ENCODE measurements at places on chromosomes 5 and 9.

DNA sequence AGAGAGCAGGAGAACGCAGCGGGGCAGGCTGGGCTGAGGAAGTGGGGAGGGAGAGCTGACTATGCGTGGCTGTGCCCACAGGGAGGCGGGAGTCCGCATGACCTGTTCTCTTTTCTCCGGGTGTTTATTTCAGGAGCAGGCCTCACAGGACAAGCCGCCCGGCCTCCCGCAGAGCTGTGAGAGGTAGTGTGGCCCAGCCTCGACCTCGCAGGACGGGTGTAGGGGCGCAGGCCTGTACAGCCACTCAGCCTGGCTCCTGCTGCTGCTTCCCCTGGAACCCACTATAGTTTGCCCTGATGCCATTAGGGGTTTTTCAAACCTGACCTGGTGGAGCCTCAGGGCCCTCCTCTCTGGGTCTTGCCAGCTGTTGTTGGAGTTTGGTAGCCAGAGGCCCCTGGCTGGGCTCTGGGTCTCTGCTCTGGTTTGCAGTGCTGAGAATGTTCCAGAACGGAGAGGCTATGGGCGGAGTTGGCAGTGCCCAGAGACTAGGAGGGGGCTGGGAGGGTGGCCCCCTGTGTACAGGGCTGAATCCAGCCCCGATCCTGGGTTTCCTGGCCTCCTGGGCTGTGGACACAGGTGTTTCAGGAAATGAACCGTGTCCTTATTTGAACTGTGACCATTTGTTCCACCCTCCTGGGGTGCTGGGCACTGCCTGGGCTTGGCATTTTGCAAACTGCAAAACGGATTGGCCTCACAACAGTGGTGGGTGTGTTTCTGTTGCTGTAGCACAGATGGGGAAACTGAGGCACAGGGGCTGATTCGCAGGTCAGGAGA is 78.8 kb downstream of the WNK2 start:
- DNase-seq = no peak

DNA sequence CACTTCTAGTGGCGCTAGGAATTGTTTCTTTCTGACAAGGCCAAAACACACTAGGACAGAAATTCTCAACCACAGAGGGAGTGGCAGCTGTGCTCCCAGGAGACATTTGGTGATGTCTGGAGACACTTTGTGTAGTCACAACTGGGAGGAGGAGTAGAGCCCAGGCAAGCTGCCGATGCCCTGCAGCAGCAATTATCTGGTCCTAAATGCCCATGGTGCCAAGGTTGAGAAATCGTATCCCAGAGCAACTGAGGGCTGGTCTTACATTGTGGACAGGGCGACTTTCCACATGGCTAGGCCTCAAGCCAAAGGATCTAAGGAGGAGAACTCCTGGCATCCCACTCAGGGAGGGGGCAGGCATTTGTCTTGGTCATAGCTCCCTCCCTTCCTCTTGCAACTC is 259.9 kb downstream of the GADD45G start:
- DNase-seq = no peak

GRCh38 chr5:759111-759751 is 25.3 kb downstream of the ZDHHC11B start:
- no peak for DNase-seq

- DNase-seq = no peak
These were observed 159.9 kb downstream of the PPP2R2B start for GRCh38 chr5:146718609-146719008.

GRCh38 chr9:73816905-73817304 is 665.2 kb downstream of the ANXA1 start:
- DNase-seq = no peak

DNA sequence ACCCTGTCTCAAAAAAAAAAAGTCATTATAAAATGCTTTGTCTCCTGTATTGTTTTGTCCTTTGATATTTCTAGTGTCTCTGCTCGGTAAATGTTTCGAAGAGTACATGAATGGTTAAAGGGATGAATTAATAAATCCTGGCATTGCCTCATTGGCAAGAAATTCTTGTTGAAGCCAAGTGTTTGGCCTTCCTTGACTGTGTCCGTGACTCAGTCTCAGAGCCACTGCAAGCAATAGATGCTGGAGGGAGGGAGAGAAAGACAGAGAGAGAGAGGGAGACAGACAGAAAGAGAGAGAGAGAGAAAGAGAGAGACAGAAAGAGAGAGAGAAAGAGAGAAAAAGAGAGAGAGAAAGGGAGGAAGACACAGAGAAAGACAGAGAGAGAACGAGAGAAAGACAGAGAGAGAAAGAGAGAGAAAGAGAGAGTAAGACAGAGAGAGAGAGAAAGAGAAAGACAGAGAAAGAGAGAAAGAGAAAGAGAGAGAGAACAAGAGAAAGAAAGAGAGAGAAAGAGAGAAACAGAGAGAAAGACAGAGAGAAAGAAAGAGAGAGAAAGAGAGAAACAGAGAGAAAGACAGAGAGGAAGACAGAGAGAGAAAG is 72.5 kb upstream of the RXRA start:
- no peak for DNase-seq

DNA sequence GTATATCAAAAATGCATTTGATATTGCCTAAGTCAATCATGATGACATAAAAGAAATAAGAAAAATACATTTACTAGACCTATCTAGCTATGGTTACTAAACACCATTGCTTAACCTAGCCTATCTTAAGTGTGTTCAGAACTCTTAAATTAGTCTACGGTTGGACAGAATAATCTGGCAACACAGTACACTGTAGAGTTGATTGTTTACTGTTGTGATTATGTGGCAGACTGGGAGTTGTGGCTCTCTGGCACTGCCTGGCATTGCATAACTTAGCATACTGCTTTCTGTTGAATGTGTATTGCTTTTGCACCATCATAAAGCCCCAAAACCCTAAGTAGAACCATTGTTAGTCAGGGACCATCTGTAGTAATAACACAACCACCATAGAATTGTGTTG is 21.2 kb upstream of the ZFAND5 start:
- DNase-seq = no peak

GRCh38 chr5:151223447-151224264 is at the start of gene CCDC69:
Gene CCDC69, minus strand, starts transcription at chr5:151224092. Its CDS starts 122 bp downstream, at chr5:151223970.
- no peak for DNase-seq

GRCh38 chr5:132877938-132878337 is 4.5 kb downstream of the LEAP2 start:
- no peak for DNase-seq

DNA sequence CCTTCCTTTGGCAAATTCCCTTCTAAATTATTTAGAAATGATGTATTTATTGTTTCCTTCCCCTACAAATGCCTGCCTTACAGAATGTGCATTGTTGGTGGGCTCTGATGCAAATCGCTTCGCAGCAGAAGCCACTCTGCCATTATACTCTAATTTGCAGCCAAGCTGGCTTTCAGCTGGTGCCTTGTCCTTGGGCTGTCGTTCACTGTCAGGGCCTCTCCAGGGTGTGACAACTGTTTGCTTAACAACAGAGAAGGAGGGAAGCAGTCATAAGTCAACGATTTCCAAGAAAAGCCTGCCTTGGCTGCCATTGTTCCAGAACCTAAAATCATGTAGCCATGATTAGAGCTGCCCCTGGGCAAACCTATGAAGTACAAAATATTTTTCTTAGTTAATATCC is 260.1 kb upstream of the RGMB start:
- DNase-seq = no peak

GRCh38 chr9:118364266-118365106 is 660.3 kb downstream of the TLR4 start:
- no peak for DNase-seq

GRCh38 chr9:2241836-2242741 is 226.9 kb downstream of the SMARCA2 start:
- peak; percentile 67 for DNase-seq

DNA sequence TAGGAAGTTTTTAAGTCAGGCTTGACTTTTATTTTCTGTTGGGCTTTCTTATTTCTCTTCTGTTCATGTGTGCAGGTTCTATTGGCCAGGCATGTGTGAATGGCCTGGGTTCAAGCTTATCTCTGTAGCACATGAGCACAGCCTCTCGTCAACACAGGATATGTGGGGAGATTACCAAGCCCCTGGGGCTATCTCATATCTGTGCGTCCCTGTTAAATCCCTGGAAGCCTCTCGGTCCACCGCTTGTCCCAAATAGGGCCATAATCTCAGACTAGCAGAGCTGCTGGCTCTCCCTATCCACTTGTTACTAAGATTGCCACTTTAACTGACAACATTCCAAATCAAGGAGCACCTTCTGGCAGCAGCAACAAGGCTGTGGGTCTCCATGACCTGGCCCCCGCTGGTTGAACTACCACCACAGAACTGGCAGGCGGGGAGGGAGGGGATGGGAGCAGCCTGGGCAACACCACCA is 28.4 kb upstream of the EBF1 start:
- no peak for DNase-seq

DNA sequence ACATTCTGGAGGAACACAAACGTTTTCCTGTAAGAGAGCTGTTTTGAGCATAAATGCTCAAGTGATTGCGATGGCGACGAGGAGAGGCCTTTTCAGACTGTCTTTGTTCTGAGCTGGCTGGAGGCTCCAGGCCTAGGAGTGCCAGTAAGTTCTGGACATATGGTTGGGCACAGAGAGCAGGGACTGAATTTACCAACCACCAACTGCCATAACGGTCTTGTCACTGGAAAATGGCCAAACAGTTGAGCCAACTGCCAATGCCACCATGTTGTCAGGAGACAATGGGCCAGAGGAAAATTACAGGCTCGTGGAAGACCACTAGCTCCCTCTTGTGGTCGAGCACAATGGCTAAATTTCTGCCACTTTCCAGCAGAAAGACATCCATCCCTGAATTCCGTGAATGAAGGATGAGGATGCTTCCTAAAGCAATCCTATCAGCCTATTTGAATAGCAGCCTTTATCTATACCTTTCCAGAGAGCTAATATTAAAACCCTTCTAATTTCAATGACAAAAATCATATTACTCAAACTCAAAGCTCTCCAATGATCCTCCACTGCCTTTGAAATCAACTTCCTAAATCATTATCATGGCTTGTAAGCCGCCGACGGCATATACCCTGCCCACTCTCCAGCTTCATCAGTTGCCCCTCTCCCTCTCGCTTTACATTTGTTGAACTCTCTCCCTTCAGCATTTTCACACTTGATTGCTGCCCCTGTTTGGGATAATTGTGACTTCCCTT is 66.9 kb upstream of the GLIS3 start:
- no peak for DNase-seq

GRCh38 chr9:137899551-137900360 is 22.2 kb downstream of the CACNA1B start:
- no peak for DNase-seq

DNA sequence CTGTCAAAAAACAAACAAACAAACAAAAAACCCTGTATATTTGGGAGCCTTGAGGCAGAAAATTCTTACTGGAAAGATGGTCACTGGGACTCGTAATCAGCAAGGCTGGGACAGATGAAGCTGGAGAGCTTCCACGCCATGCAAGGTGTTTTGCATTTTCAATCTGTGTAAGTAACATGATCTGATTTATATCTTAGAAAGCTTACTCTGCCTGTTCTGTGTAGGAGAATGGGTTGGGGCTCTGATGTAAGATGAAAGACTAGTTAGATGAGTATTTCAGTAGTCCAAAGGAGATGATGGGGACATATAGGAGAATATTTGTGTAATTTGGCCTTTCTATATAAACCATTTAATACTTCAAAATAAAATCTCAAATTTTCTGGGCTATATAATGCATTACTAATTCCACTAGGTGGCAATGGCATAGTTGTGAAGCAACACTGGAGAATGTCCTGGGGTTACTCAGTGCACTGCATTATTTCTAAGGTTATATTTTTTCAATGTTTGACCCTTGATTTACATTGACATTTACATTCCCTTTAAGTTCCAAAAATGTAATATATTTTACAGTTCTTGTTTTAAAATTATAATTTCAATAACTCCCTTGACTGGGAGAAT is 21.9 kb upstream of the FSD1L start:
- DNase-seq = no peak

DNA sequence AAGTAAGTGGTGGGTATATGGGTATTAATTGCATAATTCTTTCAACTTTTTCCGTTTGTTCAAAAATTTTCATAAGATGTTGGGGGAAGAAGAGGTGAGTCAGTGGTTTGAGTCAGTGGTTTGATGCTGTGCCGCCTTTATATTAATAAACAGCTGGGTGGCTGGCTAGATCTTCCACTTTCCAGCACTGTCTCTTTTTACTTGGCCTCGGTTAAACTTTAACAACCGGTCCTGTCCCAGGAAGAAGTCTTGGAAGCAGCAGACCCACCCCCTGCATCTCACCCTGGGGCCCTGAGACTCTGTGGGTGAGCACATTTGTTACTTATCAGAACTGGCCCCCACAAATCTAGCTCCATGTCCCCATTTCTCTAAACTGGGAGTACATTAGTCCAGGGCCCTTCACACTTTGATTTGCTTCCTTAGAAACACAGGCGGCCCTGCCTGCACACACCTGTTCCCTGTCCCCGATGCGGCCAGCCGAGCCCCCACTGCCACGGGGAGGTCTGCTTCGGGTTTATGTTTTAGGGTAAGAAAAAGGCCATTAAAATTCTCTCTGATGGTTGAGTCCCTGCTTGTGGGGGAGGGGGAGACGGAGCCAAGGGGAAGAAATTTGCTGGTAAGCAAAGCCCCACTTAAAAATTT is 90.7 kb downstream of the PTCH1 start:
- no peak for DNase-seq

DNA sequence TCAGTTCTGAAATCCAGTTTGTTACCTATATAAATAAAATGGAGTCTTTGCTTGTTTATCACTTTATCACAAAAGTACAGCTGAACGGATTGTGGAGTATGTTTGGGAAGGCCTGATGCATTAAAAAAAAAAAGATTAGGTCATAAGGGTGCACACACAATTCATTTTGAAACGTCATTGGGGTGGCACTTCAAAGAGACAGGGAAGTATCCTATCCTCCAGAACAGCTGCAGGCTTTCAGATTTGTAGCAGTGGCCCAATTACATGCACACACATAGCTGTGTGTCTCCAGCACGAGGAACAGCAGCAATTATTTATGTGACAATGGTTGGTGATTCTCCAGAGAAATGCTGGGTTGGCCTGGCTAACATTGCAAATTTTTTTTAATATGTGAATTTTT is 46.8 kb upstream of the FER start:
- no peak for DNase-seq

DNA sequence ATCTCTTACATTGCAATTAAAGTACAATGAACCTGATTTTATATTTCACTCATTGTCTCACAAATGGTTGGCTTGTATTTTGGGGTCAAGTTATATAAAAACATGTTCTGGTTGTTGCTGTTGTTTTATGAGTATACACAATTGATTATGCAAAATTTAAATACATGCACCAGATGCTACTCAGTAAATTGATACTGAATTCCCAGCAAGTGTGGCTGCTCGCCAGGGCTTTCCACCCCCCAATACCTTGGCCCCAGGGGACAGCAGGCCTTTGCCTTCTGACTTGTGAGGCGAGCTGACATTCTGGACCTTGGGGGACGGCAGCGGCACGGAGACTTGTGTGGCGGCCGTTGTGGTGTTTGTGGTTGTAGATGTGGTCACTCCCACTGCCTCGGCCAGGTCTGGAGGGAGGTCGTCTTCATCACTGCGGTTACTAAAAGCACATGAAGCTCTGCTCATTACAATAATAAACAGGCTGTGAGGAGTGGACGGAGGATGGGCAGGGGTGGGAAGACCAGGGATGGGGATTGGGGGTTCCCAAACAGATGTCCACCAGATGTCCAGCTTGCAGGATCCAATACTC is 27.0 kb upstream of the FRRS1L start:
- DNase-seq = no peak
